ENCODE measurements at places on chromosomes 11 and 22. TPM values are rescaled to one million over a fixed set of nuclear protein-coding genes. Genes with fewer than 3 reads are reported as not detected.

SCUBE2 gene
- total RNA-seq, result 0.88 TPM

GRCh38 chr11:128472128-128473089 lies 114.9 kb downstream of the ETS1 start:
- DNase-seq, result peak; percentile 82

C11orf87 gene
- not detected for total RNA-seq

GRCh38 chr22:32684822-32685187 lies 116.7 kb upstream of the TIMP3 start:
- peak; percentile 65 for DNase-seq

DNA sequence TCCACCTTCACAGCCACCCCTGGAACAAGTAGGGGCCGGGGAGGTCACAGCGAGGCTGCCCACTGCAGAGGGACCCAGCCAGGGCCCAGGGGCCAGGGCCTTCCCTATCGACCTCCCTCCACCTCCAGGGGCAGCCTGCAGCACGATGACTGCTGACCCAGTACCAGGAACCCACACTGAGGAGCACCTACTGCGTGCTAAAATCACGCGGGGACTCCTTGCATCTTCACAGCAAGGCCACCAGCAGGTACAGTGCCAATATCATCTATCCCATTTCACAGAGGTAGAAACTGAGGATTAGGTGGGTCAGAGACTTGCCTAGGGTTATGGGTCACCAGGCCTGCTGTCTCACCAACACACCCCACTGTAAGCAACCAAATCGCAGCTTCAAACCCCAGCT lies 14.6 kb downstream of the MACROD1 start:
- no peak for DNase-seq

SYT9 gene
- total RNA-seq, result not detected

SCN2B gene
- total RNA-seq, result not detected

- DNase-seq, result no peak
Measured at GRCh38 chr11:122803716-122804115, 34.6 kb upstream of the CRTAM start.

GRCh38 chr11:10359171-10359570 lies 54.3 kb downstream of the ADM start:
- no peak for DNase-seq

DNA sequence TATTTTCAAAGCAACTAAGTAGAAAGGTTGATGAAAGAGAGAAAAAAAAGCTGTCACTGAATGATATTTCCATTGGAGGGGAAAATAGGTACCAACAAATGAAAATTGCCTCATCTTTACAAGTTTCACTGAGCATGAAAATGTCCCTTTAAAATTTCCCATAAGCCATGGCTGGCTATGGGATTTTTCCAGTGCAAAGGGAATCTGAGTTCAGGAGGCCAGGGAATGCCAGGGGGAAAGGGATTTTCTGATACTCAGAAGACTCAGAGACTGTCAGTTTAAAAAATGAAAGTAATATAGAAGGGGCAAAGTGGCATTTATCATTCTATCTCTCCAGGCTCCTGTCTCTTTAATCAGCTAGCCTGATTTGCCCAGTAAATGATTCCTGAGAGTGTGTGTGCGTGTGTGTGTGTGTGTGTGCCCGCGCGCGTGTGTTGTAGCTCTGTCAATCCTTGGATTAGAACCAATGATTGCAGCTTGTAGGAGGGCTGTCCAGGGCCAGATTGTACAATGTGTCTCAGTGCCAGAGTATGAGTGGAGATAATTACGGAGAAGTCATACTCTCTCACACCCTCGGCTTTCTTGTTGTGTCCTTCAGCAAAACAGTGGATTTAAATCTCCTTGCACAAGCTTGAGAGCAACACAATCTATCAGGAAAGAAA lies at the start of gene NTM:
Gene NTM (plus strand): TSS at position 526 of the 662 bp plus-strand sequence.
- DNase-seq, result peak; percentile 22

GRCh38 chr22:36587289-36588154 lies 58.6 kb upstream of the EIF3D start:
- DNase-seq, result peak; percentile 77

- no peak for DNase-seq
Measured at GRCh38 chr11:7673724-7674434, 579 bp upstream of the CYB5R2 start.

AHNAK gene
- total RNA-seq, result 184 TPM

DNA sequence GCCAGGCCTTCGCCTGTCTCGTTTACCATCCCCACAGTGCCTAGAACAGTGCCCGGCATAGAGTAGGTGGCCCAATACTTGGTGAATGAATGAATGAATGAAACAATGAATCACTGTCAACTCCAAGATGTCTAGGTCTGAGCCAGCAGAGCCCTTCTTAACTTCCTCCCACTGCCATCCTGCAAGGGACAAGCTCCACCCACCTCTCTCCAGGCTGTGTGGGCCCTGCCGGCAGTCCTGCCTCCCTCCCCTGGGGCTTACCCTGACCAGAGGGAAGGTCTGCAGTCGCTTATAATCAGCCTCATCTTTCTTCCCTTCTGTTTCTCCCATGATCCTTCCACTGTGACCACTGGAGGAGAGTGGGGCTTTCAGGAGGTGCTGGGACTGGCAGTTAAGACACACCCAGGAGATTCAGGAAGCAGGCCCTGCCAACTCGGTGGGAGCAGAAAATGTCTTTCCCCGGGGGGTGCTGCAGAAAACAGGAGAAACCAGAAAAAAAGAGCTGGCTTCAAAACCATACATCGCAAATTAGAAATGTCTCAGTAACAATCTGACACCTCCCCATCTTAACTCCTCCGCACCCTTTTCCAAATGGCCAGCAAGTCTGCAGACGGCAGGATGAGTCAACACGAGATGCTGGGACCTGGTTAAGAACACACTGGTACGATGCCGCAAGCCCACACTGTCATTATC lies 11.4 kb downstream of the DNAL4 start:
- DNase-seq, result peak; percentile 66

GRAP2 gene
- 0.78 TPM for total RNA-seq

FGF19 gene
- not detected for total RNA-seq

GRCh38 chr11:111911563-111912401 lies at the start of gene CRYAB:
Gene CRYAB (minus strand): TSS chr11:111911770. CDS start chr11:111911724, 46 bp downstream.
- DNase-seq, result peak; percentile 41

- DNase-seq, result no peak
Measured at GRCh38 chr22:17957693-17958092, 66.7 kb downstream of the MICAL3 start.

DNA sequence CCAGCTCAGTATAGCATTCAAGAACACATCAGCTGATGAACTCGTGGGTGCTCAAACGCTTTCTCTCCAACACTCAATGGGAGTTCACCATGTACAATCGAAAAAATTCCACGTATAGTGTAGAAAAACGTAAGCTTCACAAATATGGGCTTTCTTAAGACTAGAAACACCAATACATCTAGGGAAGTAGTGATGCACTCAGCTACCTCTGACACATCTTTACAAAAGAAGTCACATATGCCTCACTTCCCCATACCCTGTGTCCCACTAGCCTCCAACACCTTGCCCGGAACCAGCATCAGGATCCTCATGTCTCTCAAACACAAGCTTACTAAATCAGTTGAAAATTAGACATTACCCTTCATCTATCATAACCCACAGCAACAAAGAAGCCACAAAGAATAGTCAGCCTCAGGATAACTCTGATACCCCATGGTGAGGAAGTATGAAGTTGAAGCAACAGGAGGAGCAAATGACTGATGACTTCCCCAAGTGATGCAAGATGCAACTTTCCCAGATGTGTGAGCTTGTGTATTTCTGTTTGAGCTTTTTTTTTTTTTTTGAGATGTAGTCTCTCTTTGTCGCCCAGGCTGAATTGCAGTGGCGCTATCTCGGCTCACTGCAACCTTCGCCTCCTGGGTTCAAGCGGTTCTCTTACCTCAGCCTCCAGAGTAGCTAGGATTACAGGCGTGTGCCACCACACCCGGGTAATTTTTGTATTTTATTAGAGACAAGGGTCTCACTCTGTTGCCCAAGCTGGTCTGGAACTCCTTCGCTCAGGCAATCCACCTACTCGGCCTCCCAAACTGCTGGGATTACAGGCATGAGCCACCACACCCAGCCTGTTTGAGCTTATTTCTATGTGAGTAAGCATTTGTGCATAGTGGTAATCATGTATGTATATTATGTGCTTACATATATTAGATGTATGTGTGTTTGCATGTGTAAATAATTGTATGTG lies 8.5 kb upstream of the DENND5A start:
- no peak for DNase-seq

- DNase-seq, result peak; percentile 59
Measured at GRCh38 chr22:39496131-39496838, 5.8 kb upstream of the MIEF1 start.

- DNase-seq, result peak; percentile 80
Measured at GRCh38 chr22:37454857-37455686, 27.8 kb upstream of the ELFN2 start.

DNA sequence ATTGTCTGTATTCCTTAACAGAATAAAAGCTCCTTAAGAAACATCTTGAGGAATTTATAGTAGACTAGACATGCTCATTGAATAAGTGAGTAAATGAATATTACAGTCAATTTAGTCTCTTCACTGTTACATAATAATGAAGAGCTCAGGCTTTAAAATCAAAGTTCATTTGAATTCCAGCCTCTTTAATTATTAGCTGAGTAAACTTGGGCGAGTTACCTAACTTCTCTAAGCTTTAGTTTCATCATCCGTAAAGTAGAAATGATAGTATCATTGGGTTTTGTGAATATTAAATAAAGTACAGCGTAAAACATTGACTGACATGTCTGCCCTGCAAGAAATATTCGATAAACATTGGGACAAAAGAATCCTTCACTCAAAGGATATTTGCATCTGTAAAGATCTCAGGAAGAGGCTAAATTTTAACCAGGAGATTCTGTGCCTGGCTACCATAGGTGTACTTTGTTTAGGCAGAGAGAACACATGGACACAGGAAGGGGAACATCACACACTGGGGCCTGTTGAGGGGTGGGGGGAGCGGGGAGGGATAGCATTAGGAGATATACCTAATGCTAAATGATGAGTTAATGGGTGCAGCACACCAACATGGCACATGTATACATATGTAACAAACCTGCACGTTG lies 15.2 kb upstream of the BBOX1 start:
- no peak for DNase-seq

GRCh38 chr11:132590554-132590953 lies 941.7 kb downstream of the OPCML start:
- DNase-seq, result no peak

GRCh38 chr11:36265793-36266628 lies 23.2 kb downstream of the COMMD9 start:
- DNase-seq, result no peak

CD3D gene
- not detected for total RNA-seq

ACRV1 gene
- not detected for total RNA-seq

PIWIL4 gene
- total RNA-seq, result 0.78 TPM

DNA sequence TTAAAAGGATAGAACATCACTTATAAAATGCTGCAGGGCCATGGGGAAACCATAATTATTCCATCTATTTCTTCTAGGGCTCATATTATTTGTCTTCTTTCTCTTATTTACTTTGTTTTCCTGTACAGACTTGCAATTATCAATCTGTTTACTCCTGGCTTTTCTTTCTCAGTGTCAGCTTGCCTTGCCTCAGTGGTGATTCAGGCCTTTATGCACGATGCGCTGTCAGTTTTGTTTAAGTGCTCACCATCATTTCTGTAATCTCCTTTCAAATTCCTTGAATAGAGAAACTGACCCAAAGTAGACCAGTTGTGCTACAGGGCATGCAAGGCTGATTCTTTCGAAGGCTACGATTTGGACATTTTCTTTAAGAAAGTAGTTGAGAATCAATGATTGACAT lies 4.7 kb downstream of the PDHX start:
- DNase-seq, result no peak

ZNF143 gene
- total RNA-seq, result 25.1 TPM

DNA sequence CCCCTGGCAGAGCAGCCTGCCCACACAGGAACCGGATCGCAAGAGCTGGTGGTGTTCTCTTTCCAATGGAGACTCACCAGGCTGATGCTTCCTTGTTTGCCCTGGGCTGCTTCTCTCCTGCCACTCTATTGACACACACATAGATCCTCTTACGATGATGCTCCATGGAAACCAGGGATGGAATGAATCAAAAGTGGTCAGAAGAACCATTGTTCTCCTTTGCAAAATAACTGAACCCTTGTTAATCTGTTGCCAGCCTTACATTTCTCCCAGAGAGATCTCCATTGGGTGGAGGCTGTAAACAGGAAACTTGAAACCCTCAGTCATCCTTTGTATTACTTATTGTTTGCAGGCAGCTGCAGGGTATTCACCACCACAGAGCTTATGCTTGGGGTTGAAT lies 24.6 kb upstream of the LDLRAD3 start:
- peak; percentile 29 for DNase-seq

LRP5 gene
- 0.59 TPM for total RNA-seq

NEFH gene
- 0.20 TPM for total RNA-seq

- DNase-seq, result no peak
Measured at GRCh38 chr11:11958403-11959231, 49.8 kb downstream of the DKK3 start.

DNA sequence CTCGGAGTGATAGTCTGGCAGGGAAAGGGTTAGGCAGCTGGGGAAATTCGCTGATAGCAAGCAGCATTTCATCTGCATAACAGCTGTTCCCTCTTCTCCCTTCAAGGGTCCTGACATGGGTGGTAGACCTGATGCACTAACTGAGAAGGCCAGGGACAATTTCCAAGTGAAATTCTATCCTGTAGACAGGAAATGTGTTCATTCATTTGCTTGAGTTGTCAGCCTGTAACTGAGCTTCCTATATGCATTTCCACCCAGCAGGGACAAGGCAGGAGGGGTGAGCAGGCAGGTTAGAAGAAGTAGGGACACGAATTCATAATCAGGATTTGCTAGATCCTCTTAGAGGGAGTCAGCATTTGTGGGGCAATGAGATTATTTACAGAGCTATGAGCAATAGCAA lies 154.3 kb upstream of the NCAM1 start:
- no peak for DNase-seq

GRCh38 chr22:32469799-32470212 lies 4.8 kb upstream of the FBXO7 start:
- peak; percentile 79 for DNase-seq

- no peak for DNase-seq
Measured at GRCh38 chr11:12768726-12769673, 94.8 kb downstream of the TEAD1 start.

GRCh38 chr22:38335077-38335476 lies 17.8 kb upstream of the CSNK1E start:
- no peak for DNase-seq

DNA sequence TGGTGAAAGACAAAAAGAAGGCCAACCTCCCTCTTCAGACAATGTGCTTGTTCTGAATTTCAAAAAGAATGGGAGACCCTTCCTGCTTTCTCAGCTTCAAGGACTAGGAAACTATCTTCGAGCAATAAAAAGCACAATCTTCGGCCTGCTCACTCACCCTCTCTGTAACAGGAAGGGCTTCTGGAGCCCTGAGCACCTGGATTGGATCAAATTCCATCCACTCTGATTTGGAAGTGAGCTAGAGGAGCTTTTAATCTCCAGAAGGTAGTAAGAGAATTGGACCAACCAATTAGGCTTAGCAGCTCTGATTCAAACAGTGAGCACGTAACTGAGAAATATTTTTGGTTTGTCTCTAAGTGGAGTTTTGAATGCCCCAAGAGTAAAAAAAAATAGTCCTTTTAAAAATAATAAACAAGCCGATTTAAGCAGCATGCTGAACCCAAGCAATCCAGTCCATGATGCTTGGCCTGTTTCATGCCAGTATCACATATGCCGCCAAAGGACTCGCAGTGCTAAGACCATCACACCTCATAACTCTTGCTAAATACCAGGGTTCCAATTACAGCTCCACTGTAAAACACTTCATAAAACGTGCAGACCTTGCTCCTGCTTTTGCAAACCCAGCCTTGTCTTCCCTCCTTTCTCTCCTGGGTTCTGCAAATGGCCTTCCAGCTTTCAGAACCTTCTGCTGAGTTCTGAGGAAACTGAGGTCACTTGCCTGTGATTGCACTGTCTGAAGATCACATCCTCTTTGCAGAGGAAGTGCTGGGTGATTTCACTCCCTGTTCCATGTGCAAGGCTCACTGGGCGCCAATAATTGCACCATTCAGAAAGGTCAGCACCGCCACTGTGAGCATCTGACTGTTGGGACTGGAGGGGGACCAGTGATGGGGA lies 74.4 kb downstream of the SLC1A2 start:
- no peak for DNase-seq
